ENCODE measurements at places on chromosomes 3 and 15.

DNA sequence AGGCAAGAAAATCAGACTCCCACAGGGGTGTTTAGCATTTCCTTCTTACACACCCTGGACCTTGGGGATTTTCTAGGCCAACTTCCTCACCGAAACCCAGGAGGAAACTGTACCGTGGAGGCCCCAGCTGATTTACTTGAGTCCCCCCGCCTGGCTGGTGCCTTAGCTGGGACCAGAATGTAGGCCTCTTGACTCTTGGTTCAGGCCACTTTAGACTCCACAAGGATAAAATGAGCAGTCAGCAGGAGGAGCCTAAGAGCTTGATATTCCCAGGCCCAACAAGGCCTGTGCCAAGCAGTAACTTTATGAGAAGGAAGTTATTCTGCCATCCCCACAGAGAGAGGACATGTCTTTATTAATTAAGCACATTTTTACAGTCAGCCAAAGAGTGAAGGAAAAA lies 4.6 kb upstream of the APBA2 start:
- no peak for DNase-seq

DNA sequence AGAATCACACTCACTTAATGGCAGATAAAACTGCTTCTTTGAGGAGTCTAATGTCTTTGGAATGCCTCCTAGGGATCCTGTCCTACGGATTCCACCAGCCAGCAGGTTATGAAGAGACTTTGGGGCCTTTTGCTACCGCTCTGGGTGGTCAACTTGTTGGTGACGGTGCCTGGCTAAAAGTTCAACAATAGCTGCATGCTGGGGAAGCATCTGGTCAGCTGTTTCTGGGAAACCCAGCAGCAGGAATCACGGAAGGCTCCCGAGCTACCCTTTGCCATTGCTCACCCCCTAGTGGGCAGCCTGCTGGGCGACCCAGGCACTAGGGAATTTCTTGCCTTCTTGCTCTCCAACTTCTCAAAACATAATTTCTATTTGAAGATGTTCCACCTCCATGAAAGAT lies 263.3 kb downstream of the NEK10 start:
- no peak for DNase-seq

DNA sequence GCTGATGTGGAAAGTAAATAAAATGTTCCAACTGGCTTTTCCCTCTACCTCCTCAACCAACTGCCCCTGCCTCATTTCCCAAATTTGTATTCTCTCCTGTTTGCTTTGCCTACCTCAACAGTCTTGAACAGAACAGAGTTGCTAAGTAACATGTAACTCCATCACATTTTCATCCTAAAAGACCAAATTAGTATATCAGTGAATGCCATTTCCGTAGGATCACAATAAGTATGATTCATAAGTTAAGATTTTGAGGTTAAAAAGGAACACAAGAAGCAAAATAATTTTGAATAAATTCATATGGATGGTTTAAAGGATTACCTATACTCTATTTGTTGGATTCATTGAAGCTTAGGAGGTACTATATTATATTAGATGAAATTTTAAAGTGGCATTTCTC lies 154.9 kb downstream of the ECT2 start:
- no peak for DNase-seq

DNA sequence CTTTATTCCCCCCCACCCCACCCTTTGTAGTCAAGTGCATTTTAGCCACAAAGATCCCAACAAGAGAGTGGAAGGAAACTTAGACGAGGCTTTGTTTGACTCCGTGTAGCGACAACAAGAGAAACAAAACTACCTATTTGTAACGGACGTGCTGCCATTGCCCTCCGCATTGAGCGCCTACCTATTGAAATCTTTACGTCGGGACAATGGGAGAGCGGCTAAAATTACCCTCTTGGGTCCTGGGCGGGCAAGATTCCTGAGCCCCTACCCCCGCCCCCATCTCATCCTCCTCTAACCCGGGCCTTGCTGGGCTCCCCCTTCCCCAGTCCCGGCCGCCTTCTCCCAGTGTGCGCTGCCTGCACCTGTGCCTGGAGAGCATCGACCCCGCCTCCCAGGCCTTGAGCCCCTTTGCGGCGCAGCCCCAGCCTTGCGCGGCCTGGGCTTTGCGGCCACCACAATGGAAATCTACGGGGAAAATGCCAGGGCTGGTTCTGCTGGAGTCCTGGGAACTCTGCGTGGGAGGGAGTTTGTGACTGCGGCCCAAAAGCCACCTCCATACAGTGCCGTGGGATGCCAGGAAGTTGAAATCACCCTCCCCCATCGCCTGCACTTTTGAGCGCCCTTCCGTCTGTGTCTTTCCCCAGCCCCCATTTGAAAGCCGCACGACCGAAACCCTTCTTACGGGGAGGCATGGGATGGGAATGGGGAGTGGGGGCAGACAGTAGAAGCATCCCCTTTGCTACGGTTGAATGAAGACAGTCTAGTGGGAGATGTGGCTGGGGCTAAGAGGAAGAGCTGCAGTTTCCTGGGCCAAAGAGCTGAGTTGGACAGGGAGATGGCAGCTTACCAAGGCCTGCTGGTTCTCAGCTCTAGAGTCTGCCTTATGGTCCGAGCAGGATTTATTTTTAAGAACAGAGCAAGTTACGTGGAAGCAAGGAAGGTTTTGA lies 1.1 kb upstream of the SOX2 start:
- no peak for DNase-seq

GRCh38 chr3:72050048-72050632 lies 265.2 kb upstream of the PROK2 start:
- no peak for DNase-seq

DNA sequence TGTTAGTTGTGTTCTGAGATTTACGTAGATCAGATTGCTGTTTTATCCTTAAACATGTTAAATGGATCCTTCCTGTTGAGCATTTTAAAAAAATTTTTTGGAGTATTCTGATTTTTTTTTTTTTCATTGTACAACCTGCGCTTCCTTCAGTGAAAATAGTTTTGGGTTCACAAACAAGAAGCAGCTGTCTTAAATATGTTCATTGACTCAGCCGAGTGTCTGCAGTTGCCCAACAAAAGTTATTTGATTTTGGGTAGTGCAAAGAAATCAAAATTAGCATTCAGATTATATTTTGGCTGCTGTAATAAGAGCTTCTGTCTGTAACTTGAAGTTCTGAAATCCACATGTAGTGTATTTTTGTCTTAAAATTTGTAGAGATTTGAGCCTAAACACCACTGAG lies 148.2 kb downstream of the BBX start:
- DNase-seq, result no peak

DNA sequence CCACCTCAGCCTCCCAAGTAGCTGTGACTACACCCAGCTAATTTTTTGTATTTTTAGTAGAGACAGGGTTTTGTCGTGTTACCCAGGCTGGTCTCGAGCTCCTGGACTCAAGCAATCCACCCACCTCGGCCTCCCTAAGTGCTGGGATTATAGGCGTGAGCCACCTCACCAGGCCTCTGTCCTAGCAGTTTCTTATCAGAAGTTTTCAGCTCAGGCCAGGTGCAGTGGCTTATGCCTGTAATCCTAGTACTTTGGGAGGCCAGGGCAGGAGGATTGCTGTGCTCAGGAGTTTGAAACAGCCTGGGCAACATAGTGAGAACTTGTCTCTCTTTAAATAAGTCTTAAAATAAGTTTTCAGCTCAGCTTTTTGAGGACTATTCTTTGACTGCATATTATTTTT lies 48.4 kb downstream of the SGO1 start:
- DNase-seq, result no peak

- no peak for DNase-seq
Measured at GRCh38 chr3:154799800-154800199, 280.3 kb upstream of the MME start.

DNA sequence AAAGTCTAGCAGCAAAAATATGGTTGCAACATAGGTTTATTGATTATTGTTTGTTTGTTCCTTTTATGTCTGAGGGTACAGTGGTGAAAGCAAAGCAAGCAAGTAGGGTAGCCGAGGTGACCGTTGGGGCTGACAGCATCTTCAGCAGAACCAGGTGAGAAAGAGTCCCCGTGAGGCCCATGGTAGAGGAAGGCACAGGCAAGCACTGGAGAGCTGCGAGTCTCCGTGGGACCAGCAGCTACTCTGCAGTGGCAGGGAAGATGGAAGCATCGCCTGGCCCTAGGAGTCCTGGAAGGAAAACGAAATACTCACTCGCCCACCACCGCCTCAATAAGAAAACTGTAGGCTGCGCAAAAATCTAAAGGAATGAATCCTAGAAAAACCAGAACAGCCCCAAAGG lies 25.3 kb upstream of the GABRA5 start:
- no peak for DNase-seq

Measured in C1 segment of cervical spinal cord (tissue), 14 donors.